ENCODE measurements at places on chromosomes 6 and 20. TPM values are rescaled to one million over a fixed set of nuclear protein-coding genes. Genes with fewer than 3 reads are reported as not detected.

DNA sequence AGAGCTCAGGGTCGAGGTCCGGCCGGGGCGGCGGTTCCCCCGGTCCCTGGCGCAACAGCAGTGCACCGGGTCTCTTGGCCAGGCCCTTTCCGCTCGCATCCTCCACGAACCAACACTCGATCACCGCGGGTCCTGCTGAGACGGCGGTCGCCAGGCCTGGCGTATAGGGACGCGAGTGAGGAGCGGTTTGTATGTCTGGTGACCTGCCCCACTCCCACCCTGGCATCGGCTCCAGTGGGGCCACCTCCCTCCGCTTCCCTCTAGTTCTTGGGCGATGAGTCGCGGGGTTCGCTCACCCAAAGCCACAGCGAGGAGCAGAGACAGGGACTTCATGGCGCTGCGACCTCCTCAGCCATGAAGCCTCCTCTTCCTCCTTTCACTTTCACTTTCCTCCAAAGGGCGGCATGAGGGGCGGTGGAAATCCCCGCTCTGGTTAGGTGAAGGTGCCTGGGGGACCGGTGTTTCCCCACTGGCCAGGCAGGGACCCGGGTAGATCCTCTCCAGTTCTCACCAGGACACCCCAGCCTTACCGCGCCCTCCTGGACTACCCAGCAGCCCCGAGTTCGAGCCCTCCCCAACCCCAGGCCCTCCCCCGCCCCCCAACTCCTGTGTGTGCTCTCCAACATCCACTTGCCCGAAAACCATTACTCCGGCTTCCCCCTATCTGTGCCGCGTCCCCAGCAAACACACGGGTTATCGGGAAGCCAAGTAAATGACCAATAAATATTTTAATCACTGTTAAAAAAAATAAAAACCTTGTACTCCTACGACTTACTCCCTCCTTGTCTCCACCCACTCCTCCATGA, at the start of gene TAPBP:
Gene TAPBP (minus strand): TSS at position 370 of the 806 bp plus-strand sequence. CDS start 37 bp downstream, at position 333.
- no peaks in the 10 kb centered on the region for H3K4me1 ChIP-seq
- no peak within 1 kb of the TSS for H3K27ac ChIP-seq
- peaks cover 21% of the 10 kb centered on the region for H3K36me3 ChIP-seq
- no peaks in the 10 kb centered on the region for H3K27me3 ChIP-seq
- DNase-seq: peak; percentile 64

- no peak overlapping the region for H3K27ac ChIP-seq
- H3K36me3 ChIP-seq: no peaks in the 10 kb centered on the region
- H3K4me3 ChIP-seq: no peak overlapping the region
- peaks cover 7% of the 10 kb centered on the region for H3K4me1 ChIP-seq
- H3K27me3 ChIP-seq: no peaks in the 10 kb centered on the region
Measured at GRCh38 chr6:234706-235372, 57.4 kb upstream of the DUSP22 start.

MAFB gene
- 1.0 TPM for total RNA-seq

DNA sequence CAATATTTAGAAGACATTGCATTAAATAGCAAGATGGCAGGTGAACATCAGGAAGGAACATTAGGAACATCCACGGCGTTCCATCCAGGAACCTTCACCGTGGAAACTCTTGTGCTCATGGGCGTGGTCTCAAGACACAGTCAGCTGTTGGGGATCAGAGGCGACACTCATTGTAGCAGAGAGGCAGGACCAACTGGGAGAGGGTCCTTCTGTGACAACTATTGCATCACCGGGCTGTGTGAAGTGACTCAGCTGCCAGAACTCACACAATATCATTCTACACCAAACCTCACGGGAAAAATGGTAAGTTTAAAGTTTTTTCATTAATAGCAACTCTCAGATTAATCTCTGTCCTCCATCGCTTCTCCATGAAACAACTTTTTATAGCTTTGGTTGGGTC, 334.8 kb upstream of the SULF2 start:
- no peaks in the 10 kb centered on the region for H3K27me3 ChIP-seq
- H3K27ac ChIP-seq: no peak overlapping the region
- DNase-seq: no peak
- H3K4me3 ChIP-seq: no peak overlapping the region
- no peaks in the 10 kb centered on the region for H3K4me1 ChIP-seq

DNA sequence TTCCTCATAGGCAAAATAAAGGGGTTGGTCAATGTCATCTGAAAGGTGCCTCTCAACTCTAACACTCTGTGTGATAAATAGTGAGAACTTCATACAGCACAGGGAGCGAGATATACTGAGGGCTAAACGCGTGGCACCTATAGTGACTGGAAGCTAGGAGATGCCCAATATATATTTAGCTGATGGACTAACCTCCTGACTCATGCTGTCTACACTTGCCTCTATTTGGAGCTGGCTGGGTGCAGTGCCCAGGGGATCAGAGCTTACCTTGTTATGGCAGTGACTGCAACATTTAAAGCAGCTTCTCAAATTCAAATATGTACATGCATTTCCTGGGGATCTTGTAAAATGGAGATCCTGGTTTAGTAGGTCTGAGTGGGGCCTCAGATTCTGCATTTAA, 111.6 kb upstream of the PLN start:
- no peaks in the 10 kb centered on the region for H3K36me3 ChIP-seq
- H3K4me3 ChIP-seq: no peak overlapping the region
- H3K27me3 ChIP-seq: no peaks in the 10 kb centered on the region
- no peaks in the 10 kb centered on the region for H3K4me1 ChIP-seq
- DNase-seq: no peak

RNF146 gene
- total RNA-seq: 20.4 TPM

GSTA2 gene
- total RNA-seq: not detected

DNA sequence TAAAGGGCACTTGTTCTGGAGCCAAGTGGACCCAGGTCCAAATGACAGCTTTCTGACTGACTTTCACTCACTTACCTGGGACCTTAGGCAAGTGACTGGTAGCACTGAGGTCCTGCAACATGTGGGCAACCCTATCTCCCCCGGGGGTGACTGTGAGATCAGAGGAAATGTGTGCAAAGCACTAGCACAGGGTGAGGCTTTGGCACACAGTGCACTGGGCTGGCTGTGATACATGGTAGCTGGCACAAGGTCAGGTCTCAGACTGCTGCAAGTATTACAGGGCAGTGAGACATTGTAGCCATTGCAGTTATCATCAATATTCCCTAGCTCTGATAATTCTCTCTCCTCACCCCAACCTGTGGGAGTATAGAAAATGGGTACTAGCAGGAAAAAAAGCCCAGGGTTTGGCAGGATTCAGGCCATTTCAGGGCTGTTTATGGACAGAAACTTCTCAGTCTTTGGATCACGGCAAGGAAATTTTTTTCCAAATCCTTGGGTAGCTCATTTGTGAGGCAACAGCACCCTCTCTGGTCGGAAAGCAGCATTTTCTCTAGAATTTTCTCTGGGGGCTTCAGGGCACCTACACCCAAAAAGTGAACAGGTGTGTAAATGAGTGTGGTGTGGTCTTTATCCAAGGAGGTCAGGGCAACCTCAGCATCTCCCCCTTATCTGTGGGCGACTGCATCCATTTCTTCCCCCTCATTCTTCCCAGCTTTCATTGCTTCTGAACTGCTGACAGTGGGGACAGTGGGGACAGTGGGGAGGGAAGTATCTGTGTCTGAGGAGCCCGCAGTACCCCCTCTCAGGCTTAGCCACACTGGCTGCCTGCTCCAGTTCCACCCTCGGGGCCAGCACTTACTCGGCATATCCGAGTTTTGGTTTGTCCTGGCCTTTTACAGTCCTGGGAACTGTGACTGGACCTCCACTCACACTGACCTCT, 148.7 kb upstream of the PHACTR3 start:
- H3K36me3 ChIP-seq: no peaks in the 10 kb centered on the region
- no peak overlapping the region for H3K27ac ChIP-seq
- H3K4me1 ChIP-seq: no peaks in the 10 kb centered on the region
- H3K4me3 ChIP-seq: no peak overlapping the region
- no peak for DNase-seq

OR12D2 gene
- total RNA-seq: not detected

DNA sequence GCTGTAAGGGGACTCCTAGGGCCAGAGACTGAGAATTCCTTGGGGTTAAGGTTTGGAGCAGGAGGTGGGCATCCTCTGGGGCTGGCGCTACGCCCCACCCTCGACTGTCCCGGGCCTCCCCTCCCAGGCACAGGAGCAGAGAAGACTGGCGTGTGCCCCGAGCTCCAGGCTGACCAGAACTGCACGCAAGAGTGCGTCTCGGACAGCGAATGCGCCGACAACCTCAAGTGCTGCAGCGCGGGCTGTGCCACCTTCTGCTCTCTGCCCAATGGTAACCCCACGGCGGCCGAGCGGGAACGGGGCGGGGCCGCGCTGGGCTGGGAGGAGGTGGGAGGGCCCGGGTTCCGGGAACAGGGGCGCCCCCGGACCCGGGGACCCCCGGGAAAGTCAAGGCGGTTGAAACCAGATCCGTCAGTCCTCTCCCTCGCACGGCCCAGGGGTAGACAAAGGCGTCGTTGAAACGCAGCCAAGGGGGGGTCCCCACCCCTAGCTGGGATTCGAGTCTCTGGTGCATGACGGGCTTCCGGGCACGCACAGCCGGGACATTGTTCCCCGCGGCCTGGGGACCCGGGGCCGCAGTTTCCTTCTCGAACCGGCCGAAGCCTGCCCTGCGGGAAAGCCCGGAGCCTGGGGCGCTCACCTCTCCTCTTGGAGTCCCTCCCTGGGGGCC, 844 bp downstream of the WFDC2 start:
- H3K27me3 ChIP-seq: no peaks in the 10 kb centered on the region
- no peaks in the 10 kb centered on the region for H3K4me1 ChIP-seq
- peak overlapping the region; percentile 77 for H3K4me3 ChIP-seq
- H3K27ac ChIP-seq: no peak overlapping the region

GRCh38 chr6:7100753-7101081, 7.0 kb upstream of the RREB1 start:
- H3K27me3 ChIP-seq: no peaks in the 10 kb centered on the region
- no peaks in the 10 kb centered on the region for H3K36me3 ChIP-seq
- H3K4me1 ChIP-seq: no peaks in the 10 kb centered on the region
- no peak overlapping the region for H3K27ac ChIP-seq
- DNase-seq: no peak

EYA4 gene
- total RNA-seq: not detected

Measured in H9 (cell line).